ENCODE measurements at places on chromosomes 4 and X.
A peak's percentile ranks its signal among the peaks of the same experiment; 100 is the strongest.

- peak; percentile 71 for DNase-seq
Measured at GRCh38 chr4:37892641-37893040, 1.8 kb downstream of the TBC1D1 start.

DNA sequence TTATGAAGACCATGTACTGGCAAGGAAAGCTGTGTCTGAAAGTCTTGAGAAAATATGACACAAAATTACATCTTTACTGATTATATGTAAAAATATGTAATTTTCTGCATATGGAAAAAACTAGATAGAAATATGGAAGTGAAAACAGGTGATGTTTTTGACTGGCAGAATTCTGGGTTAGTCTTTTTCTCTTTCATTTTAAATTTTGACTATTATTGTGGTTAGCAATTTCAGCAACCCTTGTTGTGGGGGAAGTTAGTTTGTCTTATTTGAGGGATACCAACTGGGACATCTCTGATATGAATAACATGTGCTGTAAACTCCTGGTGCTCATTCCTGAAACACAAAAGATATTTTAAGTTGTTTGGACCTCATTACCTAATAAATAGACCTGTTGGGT lies 49.9 kb upstream of the CPEB2 start:
- DNase-seq = no peak

DNA sequence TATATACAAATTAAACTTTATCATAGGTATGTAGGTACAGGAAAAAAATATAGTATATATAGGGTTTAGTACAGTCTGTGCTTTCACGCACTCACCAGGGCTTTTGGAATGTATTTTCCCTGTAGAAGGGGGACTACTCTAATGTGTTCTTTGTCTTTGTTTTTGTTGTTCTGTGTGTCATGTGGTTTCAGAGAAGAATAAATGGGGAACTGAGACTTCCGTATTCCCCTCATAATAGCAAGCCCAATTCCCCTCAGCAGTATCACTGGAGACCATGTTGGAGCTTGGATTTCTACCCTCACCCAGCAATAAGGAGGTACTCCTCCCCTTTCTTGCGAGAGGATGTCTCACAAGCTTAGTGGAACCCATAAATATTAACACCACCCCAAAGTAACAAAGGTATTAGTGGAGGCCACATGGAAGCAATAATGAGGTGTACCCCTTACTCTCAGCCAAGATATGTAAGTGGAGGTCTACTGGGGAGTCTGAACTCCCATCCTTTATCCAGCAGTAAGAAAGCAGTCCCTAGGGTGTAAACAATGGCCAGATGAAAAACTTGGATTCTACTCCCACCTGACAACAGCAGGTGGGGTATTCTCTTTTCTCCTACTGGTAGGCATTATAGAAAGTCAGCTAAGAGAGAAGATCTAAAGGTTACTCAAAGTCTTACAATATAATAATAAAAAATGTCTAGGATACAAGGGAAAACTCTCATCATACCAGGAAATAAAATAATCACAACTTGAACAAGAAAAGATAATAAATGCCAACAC lies 805.4 kb upstream of the GALNTL6 start:
- no peak for DNase-seq

DNA sequence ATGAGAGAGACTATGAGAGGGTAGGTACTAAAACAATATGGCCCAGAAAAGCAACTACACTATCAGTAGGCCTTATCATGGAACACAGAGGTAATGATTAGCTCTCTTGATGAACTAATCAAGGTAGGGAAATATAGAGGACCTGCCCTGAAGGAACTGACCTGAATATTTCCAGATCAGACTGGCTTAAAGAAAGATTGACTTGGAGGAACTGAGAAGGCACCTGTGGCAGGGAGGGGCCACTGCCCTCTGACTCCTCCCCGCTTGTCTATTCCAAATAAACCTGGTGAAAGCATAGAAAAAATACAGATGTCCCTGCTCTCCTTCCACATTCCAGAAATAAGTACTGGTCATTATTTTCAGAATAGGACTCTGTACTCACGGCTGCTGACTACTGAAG lies 5.5 kb downstream of the RPS6KA6 start:
- no peak for DNase-seq

GRCh38 chrX:97616883-97617530 lies 733.3 kb downstream of the RPA4 start:
- peak; percentile 1 for DNase-seq

DNA sequence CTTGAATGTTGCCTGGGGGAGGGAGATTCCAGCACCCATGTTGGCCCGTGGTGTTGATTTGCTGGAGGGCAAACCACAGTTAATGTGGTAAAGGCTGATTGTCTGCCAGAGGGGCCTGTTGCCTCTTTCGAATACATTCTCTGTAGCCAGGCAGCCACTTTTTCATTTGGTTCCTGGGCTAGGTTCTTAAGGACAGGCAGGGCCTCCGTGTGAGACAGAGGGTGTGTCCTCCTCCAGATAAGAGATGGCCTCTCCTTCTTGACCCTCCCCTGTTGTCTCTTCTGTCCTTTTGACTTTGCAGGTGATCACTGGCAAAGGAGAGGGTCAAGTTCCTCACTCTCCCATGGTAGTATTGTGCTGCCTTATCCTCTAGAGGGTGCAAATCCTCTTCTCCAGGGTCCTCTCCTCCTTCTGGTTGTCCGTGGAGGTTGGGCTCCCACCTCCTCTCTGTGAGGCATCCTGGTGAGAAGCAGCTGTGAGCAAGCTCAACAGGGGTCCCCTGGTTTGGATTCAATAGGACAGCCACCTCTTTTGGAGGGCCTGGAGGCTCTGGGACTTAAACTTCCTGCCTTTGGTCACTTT lies 44.9 kb downstream of the ZNF182 start:
- DNase-seq = peak; percentile 43

DNA sequence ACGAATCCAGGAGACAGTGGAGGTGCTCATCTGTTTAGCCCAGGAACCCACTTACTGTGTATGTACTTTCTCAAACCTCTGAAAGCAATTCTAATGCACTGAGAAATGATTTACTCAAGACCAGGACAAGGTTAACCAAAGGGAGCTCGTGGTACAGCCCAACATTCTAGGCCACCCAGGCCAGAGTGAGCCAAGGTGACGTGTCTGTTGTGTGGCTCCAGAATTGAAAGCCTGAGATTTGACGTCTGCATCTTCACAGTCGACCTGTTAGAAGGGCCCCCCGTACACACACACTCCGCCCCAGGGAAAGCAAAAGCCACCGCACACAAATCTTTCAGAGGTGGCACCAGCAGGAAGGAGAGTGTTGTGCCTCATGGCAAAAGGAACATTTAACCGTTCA lies 2.3 kb downstream of the MAP3K15 start:
- DNase-seq = no peak

DNA sequence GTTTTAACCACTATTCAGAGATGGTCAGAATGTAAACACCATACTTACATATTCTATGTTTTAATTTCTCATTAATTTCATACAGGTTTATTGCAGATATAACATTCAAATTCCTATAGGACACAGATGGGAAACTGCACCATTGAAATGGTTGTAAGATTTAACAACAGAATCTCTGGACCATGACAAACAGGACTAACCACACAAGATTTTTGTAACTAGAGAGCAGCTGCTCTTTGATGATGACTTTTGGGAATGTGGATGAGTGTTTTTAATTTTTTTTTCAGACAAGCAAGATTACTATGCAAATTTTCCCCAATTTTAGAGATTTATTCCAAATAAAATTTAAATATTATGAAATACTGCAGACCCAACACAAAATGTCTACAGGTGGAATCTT lies 610.2 kb downstream of the PCDH18 start:
- DNase-seq = no peak

GRCh38 chr4:7074426-7074825 lies 6.6 kb upstream of the GRPEL1 start:
- DNase-seq = no peak

All from CD4-positive, alpha-beta T cell treated with Interleukin-17A for 1 hour (primary cell).